ENCODE measurements at places on chromosomes 2 and 18.
A peak's percentile ranks its signal among the peaks of the same experiment; 100 is the strongest.

- DNase-seq, result no peak
Observed at GRCh38 chr18:36734596-36734995, 94.2 kb downstream of the TPGS2 start.

GRCh38 chr2:206274434-206275311 lies at the start of gene ZDBF2:
ZDBF2 (plus strand) TSS chr2:206274663; CDS start chr2:206281850, 7,187 bp downstream.
- peak; percentile 62 for DNase-seq

DNA sequence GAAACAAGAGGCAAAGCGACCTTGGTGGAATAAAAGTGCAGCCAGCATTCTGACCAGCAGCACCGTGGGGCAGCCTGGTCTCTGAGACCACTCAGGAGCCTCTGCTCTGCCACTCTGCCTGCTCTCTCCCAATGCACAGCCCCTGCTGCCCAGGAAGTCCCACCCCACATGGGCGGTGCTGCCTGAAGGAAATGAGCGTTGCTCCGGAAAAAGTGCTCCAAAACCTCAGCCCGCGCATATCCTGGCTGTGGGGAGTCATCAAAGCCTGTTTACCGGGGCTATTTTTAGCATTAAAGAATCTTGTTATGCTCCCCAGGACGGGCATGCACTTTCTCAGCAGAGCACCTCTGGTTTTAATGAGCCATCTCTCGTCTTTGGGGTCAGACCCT lies 54.5 kb downstream of the EPAS1 start:
- DNase-seq, result no peak

- DNase-seq, result peak; percentile 40
Observed at GRCh38 chr2:168002021-168002553, 245.3 kb downstream of the STK39 start.

DNA sequence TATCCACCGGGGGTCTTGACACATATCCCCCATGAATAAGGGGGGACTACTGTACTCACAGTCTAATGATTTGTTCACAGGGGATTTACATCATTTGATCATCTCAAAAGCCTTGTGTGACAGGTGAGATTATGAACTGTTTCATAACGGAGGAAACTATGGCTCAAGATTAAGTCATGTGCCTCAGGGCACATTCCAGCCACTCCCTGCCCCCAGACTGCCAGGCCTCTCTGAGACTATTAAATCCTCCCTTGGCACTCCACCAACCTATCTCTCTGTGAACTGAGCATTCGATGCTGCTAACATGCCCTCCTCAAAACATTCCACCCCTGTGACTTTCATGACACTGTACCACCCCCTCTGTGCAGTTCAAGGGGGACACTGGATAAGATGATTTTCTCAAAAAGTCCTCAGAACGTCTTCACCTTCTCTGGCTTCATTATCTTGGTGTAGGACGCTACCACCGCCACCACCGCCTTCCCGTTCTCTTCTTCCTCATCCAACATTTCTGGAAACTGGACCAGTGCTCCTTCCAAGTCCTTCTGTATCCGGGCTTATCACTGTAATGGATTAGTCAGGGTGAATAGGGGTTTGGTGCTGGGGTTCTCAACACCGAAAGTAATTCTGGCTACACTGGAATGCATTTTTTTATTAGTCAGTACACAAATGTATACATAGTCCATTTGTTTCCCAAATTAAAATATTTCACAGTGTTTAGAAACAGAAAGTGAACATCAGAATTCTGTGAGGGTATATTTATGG lies 169.6 kb downstream of the KCNS3 start:
- DNase-seq, result peak; percentile 37

DNA sequence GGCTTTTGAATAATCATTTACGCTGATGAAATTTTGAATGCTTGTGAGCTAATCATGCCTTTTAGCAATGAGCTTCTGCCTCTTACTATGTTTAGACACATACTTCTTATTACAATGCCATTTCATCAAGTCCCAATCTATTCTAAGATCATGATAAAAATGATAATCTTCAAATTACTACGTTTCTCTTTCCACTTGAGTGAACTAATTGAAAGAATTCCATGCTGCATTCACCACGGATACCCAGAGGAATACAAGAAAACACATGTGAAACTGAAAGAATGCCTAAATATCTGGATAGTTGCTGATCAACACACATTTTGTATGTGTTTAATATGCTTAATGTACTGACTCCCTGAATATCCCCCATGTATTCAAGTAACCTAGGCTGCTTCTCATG lies 62.3 kb downstream of the LRRTM4 start:
- no peak for DNase-seq

GRCh38 chr2:38465789-38466127 lies 88.7 kb upstream of the ATL2 start:
- no peak for DNase-seq

DNA sequence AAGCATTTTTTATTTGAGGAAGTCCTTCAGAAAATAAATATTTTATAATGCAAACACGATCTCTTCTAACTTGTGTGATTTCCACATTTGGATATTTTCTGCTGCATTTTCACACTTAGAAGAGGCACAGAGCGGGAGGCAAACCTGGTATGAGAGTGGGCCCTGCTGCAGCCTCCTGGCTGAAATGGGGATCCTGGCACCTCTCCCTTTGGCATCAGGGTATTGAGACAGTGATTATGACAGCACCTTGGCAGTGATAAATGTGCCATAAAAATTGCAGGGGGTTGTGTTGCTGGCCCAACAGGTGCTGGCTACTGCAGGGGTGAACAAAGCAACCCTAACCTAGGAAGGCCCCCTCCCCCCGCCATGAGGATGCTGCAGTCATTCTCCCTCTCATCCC lies 128.6 kb downstream of the TSN start:
- DNase-seq, result no peak

DNA sequence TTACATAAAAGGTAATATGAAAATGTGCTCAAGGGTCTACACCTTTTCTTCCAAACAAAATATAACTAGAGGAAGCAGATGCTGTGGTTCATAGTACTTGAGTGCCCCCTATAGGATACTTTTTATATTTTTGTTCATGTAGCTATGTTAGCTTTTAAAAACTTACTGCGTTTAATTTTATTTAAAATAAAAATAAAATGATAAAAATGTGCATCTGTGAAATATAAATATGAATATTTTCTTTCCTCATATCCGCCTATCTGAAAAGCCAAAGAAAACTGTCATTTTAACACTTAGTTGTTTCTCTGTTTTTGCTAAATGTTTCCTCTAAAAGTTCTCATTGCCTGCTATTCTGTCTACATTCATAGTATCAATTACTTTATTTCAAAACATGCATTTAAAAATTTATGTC lies 9.6 kb upstream of the LRP1B start:
- DNase-seq, result peak; percentile 31

Measured in fibroblast of skin of right biceps (primary cell).